Progenitor cell of endocrine pancreas (in vitro differentiated cells): ENCODE measurements at places on chromosomes 3 and 15.
A peak's percentile ranks its signal among the peaks of the same experiment; 100 is the strongest.

GRCh38 chr3:120526011-120526870 is 69.9 kb upstream of the NDUFB4 start:
- no peak for DNase-seq

- no peak for DNase-seq
These were observed 30.9 kb downstream of the MYO9A start for GRCh38 chr15:72086920-72087648.

DNA sequence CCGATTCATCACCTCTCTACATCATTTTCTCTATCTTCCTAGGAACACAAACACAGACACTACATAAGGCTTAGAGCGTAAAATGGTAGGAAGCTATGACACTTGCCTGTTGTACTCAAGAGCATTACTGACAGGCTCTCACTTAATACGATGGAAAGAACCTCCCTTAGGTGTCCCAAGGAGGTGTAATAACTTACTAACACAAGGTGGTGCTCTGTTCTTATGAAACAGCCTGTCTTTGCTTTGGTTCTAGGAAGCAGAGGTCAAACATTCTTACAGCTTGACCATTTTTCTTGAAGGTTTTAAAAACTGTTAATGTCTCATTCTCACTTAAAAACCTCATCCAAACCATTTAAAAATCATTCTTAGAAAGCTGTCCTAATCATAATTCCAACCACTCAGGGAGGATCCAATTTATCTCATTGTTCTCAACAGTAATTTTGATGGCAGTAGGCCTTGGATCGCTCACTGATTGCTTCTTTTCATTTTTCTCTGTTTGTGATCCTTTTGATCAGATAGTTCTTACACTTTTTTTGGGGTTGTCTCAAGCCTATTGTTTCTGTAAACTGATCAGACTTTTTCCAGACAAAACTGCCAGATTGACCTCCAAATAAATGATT is 317.8 kb upstream of the AGTR1 start:
- DNase-seq: no peak

DNA sequence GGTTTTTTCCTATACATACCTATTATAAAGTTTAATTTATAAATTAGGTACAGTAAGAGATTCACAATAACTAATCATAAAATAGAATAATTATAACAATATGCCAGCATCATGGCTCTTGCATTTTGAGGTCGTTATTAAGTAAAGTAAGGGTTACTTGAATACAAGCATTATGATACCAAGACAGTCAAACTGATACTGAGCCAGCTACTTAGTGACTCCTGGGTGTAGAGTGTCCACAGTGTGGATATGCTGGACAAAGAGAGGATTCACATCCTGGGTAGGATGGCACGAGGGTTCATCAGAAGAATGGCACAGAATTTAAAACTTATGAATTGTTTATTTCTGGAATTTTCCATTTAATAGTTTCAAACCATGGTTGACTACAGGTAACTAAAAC is 157.2 kb upstream of the IL12A start:
- DNase-seq: no peak

GRCh38 chr3:98734306-98734705 is 28.8 kb upstream of the ST3GAL6 start:
- DNase-seq: no peak

DNA sequence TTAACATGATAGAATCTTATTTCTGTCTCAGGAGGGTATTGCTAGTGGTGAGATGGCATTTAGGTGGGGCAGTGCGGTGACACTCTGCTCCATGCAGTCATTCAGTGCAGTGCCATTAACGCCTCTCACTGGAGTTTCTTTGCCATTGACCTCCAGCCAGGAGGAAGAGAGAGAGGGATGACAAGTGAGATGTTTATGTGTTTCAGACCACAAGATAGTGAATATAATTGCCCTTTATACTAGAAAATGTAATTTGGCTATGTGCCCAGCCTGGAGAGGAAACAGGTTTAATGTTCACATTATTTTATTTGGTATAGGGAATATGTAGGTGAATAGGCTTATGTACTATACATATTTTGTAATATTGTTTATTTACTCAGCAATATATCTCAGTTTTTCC is 84.5 kb downstream of the ZIC1 start:
- DNase-seq: no peak

DNA sequence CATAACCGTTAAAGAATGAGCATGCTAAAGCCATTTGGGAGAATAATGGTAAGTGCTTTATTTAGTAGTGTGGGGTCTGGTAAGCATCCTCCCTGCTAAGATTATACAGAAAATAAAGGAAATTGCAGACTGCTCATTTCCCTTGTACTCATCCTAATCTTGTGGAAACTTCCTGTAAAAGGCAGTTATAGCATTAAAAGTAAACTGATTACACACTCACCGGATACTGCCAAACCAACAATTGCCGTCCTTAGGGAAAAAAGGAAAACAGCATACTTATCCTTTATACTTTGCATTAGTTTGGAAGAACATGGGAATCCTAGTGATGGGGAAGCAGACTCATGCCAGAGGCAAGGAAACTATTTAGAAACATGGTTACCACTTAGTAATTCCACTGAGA is 5.3 kb upstream of the SPRED1 start:
- no peak for DNase-seq

- no peak for DNase-seq
These were observed 69.2 kb downstream of the DCUN1D1 start for GRCh38 chr3:182910936-182911781.

DNA sequence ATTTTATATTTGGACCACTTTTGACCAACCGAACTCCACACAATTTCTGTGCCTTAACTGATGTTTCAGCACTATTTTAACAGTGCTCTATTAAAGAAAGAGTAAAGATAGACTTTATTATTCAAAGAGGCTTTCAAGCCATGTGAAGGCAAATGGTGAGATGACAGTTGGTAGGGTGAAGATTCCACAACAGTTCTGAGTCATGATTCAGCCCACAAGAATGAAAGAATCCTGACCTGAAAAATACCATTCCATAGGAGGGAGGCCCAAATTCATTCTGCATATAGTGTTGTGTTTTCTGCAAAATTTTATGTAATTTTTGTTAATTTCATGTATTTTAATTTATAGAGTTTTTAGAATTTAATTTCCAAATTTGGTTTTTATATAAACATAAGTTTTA is 135.6 kb upstream of the STAC start:
- DNase-seq: no peak

DNA sequence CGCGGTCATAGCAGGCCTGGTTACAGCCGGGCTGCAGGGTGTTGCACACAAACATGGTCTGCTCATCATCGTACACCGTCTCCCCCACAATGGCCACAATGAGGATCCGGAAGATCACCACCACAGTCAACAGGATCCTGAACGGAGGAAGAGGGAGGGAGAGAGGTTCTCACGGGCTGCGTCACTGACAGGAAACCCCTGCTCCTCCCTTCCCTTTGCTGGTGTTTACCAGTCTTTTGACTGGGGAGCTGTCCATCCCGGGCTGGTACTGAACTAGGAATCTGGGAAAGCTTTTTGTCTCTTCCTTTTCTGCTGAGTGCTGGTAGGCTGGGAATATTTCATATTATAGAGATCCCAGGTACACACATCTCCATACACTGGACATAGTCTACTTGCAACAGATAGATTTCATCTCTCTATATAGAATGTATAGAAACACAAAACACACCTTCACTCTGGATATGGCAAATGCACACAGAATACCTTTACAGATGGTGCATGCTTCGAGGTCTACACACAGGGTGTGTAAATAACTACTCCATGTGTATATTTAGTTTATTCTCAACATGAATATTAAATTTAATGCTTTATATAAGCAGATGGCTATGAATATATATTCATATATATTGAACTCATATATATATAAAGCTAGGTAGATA is 1.4 kb downstream of the GJD2 start:
- DNase-seq: peak; percentile 63

DNA sequence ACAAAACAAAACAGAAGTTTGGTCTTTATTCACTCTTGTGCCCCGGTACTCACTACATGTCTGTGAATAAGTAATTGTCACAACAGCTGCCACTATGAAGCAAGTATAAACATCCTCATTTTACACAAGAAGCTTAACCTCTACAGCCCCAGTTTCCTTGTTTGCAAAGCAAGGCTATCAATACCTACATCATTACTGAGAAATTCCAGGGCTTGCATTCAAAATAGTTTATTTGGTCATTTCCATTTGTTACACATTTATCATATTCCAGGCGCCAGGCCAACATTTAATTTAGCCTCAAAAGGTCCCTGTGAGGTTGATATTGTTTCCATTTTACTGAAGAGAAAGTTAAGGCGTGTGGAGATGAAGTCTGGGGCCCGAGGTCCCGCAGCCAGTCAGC is 161.4 kb upstream of the LRTM1 start:
- no peak for DNase-seq

- no peak for DNase-seq
These were observed 851.9 kb upstream of the ALCAM start for GRCh38 chr3:104514776-104515175.

DNA sequence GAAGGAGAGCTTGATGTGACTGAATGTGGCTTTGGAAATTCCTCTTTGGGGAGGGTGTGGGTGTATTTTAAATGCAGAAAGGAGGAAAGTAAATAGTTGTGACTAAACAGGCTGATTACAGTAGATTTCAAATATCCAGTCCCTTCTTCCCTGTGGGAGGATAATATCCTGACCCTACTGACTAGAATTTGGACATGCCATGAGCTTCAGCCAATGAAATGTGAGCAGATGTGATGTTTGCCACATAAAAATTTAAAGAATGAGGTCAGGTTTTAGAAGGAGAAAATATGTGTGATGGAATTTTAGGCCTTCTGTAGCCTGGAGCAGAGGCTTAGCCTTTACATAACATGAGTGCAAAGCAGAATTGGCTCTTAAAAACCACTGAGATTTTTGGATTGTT is 1218.9 kb downstream of the ROBO2 start:
- DNase-seq: no peak

GRCh38 chr15:98625614-98626013 is 22.7 kb upstream of the IGF1R start:
- DNase-seq: no peak

- no peak for DNase-seq
These were observed 152.8 kb downstream of the CHDH start for GRCh38 chr3:53693451-53693850.

- DNase-seq: no peak
These were observed 122.2 kb upstream of the DCBLD2 start for GRCh38 chr3:99023590-99024192.

- no peak for DNase-seq
These were observed 23.0 kb downstream of the HACL1 start for GRCh38 chr3:15578289-15578867.

- DNase-seq: no peak
These were observed 45.4 kb downstream of the FOXL2 start for GRCh38 chr3:138901567-138901966.
